ENCODE measurements at places on chromosomes 4 and X. TPM values are rescaled to one million over a fixed set of nuclear protein-coding genes. Genes with fewer than 3 reads are reported as not detected.

The CORIN gene
- 0.42 TPM for polyA plus RNA-seq

The SLC25A43 gene
- polyA plus RNA-seq = 13.2 TPM

The RAB41 gene
- polyA plus RNA-seq = 0.69 TPM

The MAGEA3 gene
- polyA plus RNA-seq = not detected

The SH2D1A gene
- polyA plus RNA-seq = 0.82 TPM

The GJB1 gene
- polyA plus RNA-seq = 64.0 TPM

The PAGE2B gene
- polyA plus RNA-seq = 0.57 TPM

The NSUN7 gene
- polyA plus RNA-seq = 19.9 TPM

The XAGE2 gene
- polyA plus RNA-seq = 0.12 TPM

The SLC9B1 gene
- polyA plus RNA-seq = 1.0 TPM

The GAGE12F gene
- polyA plus RNA-seq = not detected

The DRP2 gene
- 2.1 TPM for polyA plus RNA-seq

The TRPC5OS gene
- polyA plus RNA-seq = not detected

The PCDH11X gene
- polyA plus RNA-seq = 0.01 TPM

The HTN3 gene
- not detected for polyA plus RNA-seq

The TBC1D19 gene
- 8.6 TPM for polyA plus RNA-seq

The SPANXD gene
- polyA plus RNA-seq = not detected

The ARMCX6 gene
- 74.6 TPM for polyA plus RNA-seq

The MTTP gene
- polyA plus RNA-seq = 459 TPM

The ATP8A1 gene
- polyA plus RNA-seq = 58.8 TPM

The APLN gene
- polyA plus RNA-seq = 2.5 TPM

The MAGEE2 gene
- 0.37 TPM for polyA plus RNA-seq

The SERTM2 gene
- polyA plus RNA-seq = 0.30 TPM

The C1QTNF7 gene
- polyA plus RNA-seq = 3.1 TPM

The KDR gene
- 14.5 TPM for polyA plus RNA-seq

The ANK2 gene
- polyA plus RNA-seq = 50.4 TPM

The STOX2 gene
- 4.4 TPM for polyA plus RNA-seq

The UGT8 gene
- polyA plus RNA-seq = 76.6 TPM

The GAGE2A gene
- polyA plus RNA-seq = not detected

The CDS1 gene
- polyA plus RNA-seq = 59.6 TPM

The UTP14A gene
- polyA plus RNA-seq = 20.3 TPM

The CCKAR gene
- polyA plus RNA-seq = 0.52 TPM

The MAGED4 gene
- 23.9 TPM for polyA plus RNA-seq

The PTCHD1 gene
- 0.66 TPM for polyA plus RNA-seq

The SNCA gene
- polyA plus RNA-seq = 26.0 TPM

The COL4A6 gene
- polyA plus RNA-seq = 6.8 TPM

The NDUFC1 gene
- 82.9 TPM for polyA plus RNA-seq

The ADH1A gene
- 1.3 TPM for polyA plus RNA-seq

The SPARCL1 gene
- 154 TPM for polyA plus RNA-seq

The CD38 gene
- 4.6 TPM for polyA plus RNA-seq

The TEX13D gene
- polyA plus RNA-seq = not detected

The CFAP47 gene
- 0.04 TPM for polyA plus RNA-seq

The DOK7 gene
- 8.5 TPM for polyA plus RNA-seq

Data from large intestine (tissue), 12 donors.